ENCODE measurements at places on chromosomes 6 and 20.

DNA sequence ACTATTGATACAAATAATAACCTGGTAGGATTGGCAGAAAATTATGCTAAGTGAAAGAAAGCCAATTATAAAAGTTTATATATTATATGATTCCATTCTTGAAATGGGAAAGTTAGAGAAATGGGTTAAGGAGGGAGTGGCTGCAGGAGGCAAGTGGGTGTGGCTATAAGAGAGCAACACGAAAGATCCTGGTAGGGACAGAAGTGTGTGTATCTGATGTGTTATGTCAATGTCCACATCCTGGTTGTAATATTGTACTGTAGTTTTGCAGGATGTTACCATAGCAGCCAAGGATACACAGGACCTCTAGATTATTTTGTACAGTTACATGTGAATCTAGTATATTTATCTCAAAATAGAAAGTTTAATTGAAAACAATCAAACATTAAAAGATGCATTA lies 46.8 kb downstream of the SNX5 start:
- DNase-seq: no peak

GRCh38 chr20:59403962-59404314 lies 103.5 kb downstream of the EDN3 start:
- DNase-seq: no peak

GRCh38 chr6:113995634-113996033 lies 24.7 kb upstream of the HDAC2 start:
- DNase-seq: peak; percentile 59

DNA sequence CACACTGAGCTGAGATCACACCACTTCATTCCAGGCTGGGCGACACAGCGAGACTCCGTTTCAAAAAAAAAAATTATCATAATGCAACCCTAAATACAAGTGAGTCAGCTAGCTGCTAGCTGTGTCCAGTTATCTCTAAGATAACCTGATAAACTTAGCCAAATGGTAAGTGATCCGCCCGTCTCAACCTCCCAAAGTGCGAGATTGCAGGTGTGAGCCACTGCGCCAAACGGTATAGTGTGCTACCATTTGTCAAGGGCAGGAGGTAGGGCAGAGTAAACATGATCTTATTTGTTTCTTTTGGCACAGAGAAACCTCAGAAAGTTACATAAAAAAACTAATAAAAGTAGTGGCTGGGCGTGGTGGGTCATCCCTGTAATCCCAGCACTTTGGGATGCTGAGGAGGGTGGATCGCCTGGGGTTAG lies 4.7 kb upstream of the C6orf132 start:
- no peak for DNase-seq

DNA sequence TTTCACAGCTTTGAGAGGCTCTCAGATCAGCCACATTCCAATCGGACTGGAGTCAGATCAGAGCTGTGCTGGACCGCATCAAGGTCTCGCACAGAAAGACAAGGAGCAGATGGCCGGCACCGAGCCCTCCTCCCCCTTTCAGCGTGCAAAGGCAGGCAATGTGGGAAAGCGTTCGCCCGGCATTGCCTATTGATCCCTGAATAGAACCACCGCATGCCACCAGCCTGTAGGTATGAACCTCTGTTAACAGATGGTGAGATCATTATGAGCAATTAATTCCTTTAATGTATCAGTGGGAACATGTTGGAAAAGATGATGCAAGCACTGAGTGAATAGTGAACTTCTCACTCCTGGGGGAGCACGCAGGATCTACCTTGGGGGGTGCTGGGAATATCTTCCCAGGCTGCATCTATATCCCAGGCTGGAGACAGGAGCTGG lies 117.5 kb upstream of the ID4 start:
- DNase-seq: peak; percentile 99

- DNase-seq: no peak
Measured at GRCh38 chr6:37868447-37868825, 48.9 kb downstream of the ZFAND3 start.

DNA sequence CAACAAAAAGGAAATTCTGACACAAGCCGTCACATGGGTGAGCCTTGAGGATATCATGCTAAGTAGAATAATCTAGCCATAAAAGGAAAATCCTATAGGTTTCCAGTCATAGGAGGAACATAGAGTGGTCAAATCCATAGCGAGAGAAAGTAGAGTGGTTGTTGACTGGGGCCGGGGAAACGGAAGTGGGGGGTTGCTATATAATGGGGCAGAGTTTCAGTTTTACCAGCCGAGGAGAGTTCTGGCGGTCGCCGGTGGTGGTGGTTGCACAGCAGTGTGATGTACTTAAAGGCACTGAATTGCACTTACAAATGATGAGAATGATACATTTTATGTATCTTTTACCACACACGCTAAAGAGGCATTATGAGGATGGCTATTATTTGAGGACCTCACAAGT lies 4.9 kb downstream of the GPR31 start:
- DNase-seq: no peak

All from WERI-Rb-1 (cell line).